ENCODE measurements at places on chromosomes 1 and 21.

- no peak for DNase-seq
These were observed 4.2 kb downstream of the HIVEP3 start for GRCh38 chr1:41914516-41914915.

DNA sequence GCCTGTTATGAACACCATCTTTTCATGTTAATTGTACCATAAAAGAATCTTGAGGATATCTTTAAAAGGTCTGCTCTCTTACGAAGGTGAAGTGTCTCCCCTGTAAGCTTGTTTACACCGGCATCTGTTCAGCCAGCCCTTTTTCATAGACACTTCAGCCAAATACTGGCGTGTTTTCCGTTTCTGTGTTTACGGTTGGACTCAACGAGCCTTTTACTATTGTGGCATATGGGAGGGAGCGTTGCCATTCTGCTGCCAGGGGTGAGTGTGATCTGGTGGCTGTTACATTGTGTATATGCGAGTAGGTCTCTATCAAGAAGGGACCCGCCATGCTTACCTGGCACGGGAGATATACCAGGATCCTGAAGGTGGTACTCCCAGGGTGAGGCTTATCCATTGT, 433.8 kb downstream of the CAMTA1 start:
- DNase-seq, result no peak

DNA sequence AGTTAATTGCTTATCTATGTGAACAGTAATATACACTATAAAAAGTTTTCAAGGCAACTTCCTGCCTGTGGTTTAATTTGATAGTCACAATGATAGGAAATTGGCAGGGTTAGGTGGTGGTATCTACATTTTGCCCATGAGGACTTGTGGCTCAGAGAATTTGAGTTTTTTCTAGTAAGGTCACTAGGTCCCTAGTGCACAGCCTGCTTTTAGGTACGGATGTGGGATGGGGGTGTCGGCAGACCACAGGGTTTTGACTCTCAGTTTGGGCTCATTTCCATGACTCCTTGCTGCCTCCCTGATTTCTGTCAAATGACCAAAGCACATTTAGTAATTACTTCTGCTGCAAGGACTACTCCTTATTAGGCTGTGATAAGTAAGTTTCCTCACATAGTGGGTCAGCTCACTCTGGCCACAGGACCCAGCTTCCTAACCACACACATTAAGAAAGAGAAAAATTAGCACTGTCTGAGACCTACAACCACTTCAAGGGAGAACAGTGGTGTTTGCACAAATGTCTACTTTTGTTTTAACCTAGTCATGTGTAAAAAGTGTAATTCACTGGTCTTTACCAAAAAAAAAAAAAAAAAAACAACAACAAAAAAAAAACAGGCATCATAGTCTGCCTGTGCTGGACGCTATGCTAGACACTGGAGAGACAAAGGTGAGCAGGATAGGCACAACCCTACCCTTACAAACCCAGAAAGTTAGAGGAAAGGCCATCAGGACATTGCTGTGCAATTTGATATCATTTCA, 43.7 kb downstream of the MRPL39 start:
- no peak for DNase-seq

GRCh38 chr1:154419620-154420571, 14.8 kb downstream of the IL6R start:
- no peak for DNase-seq

DNA sequence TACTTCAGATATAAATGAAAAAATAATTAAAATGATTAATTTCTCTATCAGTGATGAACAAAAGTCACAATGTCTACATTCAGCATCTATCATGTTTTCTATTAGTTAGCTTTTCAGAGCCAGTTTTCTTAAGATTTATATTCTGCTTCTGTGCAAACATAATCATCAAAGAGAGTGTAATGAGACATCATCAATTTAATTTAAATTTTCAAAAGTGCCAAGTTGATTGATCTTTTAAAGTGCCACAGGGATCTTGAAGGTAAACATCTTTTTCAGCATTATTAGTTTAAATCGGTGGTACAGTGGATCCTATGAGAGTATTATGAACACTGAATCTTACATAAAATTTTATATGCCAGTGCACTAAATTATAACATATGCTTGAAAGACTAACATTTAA, 1176.1 kb downstream of the PLA2G4A start:
- DNase-seq, result no peak

GRCh38 chr1:114524944-114525343, 13.9 kb upstream of the TRIM33 start:
- DNase-seq, result no peak

DNA sequence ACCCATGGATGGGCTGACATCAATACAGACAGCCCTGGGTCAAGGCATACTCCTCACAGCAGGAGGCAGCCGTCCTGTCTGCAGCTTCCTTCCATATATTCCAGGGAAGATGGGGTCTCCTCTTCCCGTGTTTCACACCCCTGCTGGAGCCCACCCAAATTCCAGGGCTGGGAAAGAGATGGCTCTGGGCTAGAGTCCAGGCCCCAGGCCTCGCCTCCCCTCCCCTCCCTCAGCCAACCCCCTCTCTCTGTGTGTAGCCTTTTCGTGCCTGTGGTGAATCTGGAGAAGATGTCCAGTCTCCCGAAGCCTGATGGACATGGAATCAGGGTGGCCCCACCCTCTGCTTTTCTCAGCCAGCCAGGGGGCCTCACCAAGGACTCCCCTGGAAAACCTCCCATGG, 3.6 kb downstream of the ATXN7L2 start:
- no peak for DNase-seq

DNA sequence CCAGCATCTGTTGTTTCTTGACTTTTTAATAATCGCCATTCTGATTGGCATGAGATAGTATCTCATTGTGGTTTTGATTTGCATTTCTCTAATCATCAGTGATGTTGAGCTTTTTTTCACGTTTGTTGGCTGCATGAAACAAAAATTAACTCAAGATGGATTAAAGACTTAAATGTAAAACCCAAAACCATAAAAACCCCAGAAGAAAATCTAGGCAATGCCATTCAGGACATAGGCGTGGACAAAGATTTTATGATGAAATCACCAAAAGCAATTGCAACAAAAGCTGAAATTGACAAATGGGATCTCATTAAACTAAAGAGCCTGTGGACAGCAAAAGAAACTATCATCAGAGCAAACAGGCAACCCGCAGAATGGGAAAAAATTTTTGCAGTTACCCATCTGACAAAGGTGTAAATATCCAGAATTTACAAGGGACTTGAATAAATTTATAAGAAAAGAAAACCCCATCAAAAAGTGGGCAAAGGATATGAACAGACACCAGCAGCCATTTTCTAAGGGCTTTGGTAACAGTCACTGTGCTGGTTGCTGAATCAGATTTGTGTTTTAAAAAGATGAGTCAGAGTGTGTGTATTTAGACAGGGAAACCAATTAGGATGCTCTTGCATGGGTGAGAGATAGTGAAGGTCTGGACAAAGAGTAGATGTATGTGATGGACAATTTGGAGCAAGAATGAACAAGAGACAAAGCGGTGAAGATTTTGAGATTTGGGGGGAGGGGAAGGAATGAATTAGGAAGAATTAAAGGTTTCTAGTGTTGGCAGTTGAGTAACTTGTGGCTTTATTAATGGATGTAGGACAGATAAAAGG, 110.7 kb downstream of the RYR2 start:
- no peak for DNase-seq

GRCh38 chr1:11158720-11159321, 30.3 kb upstream of the ANGPTL7 start:
- DNase-seq, result no peak

GRCh38 chr1:166808952-166809351, 30.3 kb upstream of the POGK start:
- DNase-seq, result no peak

Data from cortex of kidney (tissue), 1 donor.